Cardiac muscle cell (in vitro differentiated cells and primary cell): ENCODE measurements at places on chromosomes 4 and X.

DNA sequence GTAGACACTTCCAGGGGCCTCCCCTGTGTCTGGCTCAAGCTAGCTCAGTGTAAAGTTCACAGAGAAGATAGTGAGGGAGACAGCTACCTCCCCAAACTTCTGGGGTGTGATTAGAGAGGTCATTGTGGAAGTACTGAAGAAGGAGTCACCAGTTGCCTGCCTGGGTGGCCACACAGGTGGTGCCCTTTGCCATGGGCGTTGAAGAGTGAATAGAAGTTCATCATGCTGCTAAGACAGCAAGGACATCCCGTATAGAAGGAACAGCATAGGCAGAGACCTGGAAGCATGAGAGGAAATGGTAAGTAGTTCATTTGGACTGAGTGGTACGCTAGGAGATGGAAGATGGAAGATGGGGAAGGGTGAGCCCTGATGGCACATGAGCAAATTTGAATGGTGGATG, 110.1 kb downstream of the PJA1 start:
- DNase-seq = no peak

- DNase-seq = no peak
These were observed 19.6 kb downstream of the MPP1 start for GRCh38 chrX:154785716-154786115.

DNA sequence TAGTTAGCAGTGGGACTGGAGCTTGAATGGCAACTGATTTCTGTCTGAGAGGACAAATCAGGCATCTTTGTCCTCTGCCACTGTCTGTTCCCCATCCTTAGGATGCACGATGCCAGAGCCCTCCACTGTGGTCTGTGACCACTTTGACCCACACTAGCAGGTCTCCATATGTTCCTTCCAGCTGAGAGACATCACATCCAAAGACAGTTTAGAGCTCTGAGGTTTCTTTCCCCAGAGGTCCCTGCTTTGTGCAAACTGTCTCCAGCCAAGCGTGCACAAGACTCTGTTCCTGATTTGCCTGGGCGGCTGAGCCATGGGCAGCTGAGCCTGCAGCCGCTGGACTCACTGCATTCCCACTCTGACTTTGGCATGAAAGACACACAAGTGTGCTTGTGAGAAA, 98.0 kb downstream of the PTTG2 start:
- no peak for DNase-seq

- no peak for DNase-seq
These were observed 1.3 kb downstream of the SMARCAD1 start for GRCh38 chr4:94208918-94209317.

GRCh38 chr4:83660578-83660977, 124.7 kb downstream of the GPAT3 start:
- no peak for DNase-seq

DNA sequence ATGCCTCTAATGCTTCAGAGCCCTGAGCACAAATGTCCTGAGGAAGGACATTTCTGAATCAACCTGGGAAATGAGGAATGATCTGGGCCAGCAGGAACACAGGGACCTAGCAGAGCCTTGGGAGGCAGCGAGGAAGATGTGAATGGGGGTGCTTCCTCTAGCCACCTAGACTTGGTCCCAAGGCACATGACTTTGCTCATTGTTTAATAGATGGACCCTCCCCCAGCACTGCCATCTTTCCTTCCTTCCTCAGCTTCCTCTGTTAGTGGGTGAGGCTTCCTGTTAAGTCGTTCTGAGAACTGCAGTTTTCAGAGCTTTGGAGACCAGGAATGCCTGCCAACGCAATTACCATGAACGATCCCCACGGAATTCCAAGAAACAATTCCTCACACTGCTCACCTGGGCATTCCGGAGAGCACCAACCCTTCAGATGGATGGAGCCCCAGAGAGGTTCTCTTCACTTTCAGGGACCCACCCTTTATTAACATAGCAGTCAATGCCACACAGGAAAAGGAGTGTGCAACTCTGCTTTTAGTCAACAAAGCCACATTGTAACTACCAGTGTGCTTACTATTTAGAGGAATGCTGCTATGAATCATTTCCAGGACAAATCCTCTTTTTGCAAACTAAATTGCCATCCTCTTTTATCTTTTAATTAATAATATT, 48.5 kb upstream of the STIM2 start:
- no peak for DNase-seq

GRCh38 chr4:15652841-15653240, 2.3 kb downstream of the FBXL5 start:
- no peak for DNase-seq

DNA sequence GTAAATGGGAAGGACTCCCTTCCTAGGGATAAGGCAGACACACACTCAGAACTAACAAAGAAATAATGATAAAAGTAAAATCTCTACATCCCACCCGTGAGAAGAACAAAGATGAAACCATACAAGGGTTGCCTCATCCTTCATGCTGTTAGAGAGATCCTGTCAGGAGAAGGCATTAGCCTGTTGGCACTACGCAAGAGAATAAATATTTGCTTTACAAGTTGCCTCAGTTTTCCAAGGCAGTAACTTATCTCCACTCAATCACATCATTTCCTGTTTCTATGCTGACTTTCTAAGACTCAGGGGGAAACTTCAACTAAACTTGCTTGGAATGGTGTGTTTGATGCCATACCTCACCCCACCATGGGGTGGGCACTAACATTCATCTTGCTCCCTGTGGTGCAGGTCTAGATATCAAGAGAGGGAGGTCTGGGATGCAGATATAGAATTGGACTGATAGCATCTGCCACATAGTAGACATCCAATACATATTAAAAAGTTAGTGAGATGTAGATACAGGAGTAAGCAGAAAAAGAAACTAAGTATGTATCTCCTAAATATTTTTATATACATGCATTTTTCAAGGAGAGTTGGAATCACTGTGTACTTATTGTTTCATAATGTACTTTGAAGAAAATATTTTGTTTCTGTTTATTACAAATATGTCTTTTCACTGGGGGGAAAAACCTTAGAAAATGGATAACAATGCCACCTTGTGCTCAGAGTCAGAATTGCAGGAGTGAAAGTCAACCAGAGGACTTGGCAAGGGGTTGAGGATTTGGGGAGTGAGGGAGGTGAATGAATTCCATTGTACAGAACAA, 57.2 kb upstream of the BEX4 start:
- DNase-seq = peak; percentile 72

- DNase-seq = peak; percentile 38
These were observed 1.4 kb downstream of the HGFAC start for GRCh38 chr4:3442959-3443749.

- no peak for DNase-seq
These were observed 18.8 kb downstream of the RGS12 start for GRCh38 chr4:3311489-3312171.

GRCh38 chr4:154082760-154083535, 294.1 kb upstream of the SFRP2 start:
- peak; percentile 54 for DNase-seq

DNA sequence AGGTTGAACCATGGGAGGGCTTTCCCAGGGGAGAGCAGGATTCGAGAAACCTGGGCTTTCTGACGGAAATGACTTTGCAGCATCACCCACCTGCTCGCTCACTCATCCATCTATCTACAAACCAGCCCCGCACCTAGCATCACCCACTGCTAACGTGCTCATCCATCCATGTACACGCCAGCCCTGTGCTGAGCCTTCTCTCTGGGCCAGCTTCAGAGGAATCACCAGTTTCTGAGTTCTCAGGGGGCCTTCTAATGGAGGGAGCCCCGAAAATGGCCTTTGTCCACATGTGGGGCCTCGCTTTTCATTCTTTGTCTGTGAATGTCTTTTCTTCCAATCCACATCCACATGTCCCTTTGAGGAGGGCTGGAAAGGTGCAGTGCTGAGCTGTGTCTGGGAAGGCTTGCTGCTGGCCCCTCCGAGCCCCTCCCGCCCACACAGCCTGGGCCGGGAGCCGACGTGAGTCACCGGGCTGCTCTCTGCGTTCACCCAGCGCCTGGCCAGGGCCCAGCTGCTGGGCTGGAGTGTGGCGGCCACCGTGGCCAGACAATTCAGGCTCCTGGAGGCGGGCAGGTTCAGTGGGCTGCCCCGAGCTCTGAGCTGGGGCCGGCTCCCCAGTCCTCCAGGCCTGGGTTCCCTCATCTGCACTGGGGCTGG, 14.7 kb downstream of the SORCS2 start:
- peak; percentile 92 for DNase-seq

GRCh38 chr4:85489273-85489981, 14.5 kb downstream of the ARHGAP24 start:
- no peak for DNase-seq

- peak; percentile 77 for DNase-seq
These were observed 16.1 kb upstream of the REPS2 start for GRCh38 chrX:16930392-16930791.

GRCh38 chrX:34238896-34239295, 106.8 kb upstream of the FAM47A start:
- no peak for DNase-seq

GRCh38 chr4:77152421-77152820, 4.6 kb upstream of the CCNG2 start:
- DNase-seq = peak; percentile 63

GRCh38 chr4:143254491-143255226, 69.9 kb downstream of the USP38 start:
- no peak for DNase-seq

DNA sequence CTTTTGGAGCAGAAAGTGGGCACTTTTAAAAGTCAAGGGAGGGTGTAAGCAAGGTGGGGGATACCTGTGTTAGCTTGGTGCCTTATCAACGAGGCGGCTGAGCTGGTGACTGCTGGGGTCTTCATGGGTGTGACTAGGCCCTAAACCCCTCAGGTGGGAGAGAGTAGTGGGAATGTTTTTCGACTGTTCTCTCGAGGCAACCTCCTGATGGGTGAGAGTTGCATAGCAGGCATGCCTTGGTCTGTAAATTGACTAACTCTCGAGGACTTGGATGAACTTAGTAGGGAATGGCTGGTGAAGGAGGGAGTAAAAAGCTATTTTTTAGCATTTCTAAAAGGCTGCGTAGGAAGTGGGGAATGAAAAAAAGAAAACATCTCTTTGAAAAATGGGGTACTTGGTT, 80.0 kb downstream of the ARHGAP10 start:
- DNase-seq = no peak

DNA sequence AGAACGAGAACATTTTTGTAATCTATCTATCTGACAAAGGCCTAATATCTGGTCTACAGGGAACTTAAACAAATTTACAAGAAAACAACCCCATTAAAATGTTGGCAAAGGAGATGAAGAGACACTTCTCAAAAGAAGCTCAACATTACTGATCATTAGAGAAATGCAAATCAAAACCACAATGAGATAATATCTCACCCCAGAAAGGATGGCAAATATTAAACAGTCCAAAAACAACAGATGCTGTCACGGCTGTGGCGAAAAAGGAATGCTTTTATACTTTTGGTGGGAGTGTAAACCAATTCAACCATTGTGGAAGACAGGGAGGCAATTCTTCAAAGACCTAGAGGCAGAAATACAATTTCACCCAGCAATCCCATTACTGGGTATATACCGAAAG, 2284.8 kb downstream of the ARAP2 start:
- DNase-seq = peak; percentile 18

GRCh38 chr4:151541389-151542071, 132.6 kb downstream of the FHIP1A start:
- no peak for DNase-seq

DNA sequence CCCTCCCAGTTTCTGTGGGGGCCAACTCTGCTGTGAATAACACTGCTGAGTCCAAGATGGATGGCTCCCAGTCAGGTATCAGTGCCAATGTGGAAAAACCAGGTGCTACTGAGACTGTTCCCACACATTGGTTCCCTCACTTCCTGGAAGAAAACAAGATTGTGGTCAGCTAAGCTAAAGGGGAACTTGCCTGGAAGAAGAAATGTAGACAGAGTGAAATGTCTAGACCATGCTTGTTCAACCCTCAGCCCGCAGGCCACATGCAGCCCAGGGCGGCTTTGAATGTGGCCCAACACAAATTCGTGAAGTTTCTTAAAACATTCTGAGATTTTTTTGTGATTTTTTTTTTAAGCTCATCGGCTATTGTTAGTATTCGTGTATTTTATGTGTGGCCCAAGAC, 28.6 kb upstream of the UTP14A start:
- DNase-seq = no peak

DNA sequence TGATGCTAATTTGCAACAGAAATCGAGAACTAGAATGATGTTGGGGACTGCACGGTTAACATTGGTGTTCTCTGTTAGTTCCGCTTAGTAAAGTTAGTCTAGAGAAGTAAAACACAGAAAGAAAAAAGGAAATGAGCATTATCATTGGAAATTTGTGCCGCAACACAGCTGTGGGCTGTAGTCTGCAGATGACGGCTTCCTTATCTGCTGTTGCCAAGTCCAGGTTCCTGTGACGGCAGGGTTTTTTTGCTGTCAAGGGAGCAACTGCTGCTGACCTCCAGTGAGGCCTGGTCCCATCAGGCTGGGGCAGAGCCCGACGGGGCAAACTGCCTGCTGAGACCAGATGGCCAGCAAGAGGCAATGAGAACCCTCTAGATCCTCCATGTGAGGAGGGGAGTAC, 38.9 kb upstream of the PHEX start:
- DNase-seq = no peak

- no peak for DNase-seq
These were observed 230.8 kb upstream of the EDNRA start for GRCh38 chr4:147250062-147250461.

GRCh38 chr4:40316333-40316781, 18.8 kb upstream of the CHRNA9 start:
- DNase-seq = peak; percentile 94

DNA sequence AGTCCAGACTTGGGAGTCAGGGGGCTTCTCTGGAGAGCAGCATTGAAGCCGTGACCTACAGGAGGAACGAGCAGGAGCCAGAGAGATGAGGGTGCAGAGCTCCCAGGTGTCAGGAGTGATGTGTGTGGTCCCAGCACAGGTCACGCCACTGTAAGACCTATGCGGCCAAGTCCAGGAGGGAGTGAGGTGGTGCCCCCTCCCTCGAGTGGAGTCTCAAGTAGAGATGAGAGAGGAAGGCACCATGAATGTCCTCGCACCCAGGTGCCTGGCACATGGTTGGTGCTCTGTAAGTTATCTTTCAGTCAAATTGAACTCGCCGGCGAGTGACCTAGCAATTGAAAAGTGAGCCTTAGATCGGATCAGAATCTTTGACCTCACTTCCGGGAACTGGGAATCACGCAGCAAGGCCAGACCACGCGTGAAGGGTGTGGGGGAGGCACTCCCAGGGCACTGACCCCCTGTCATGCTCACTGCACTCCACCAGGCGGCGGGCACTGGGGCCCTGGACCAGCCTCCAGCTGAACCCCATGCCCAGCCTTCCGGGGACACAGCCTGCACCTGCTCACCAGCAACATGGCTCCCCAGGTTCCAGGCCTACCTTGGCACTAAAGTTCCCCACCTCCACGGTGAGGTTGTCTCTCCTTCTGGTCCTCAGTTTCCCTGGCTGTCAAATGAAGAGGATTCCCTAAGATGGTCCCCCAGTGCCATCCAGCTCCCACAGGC, 127.4 kb downstream of the HMX1 start:
- DNase-seq = no peak

DNA sequence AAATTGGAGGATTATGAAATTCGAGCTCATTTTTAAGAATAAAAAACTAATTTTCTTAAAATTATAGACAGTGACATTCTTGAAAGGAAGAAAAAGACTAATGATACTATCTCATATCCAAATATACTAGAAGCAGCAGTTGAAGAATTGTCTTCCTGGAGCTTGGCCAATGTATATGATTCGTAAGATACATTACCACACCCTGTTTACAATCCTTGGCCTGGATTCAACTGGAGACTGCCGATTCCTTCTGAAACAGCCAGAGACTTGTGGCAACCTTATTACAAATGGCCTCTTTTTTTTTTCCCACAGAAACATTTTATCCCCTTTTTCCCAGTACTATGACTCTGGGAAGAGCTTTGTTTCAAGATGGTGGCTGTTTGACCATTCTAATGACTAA, 571.2 kb upstream of the FAT1 start:
- no peak for DNase-seq
